ENCODE measurements at places on chromosomes 13 and 19.

- no peak for DNase-seq
Observed at GRCh38 chr19:36097036-36097435, 13.9 kb upstream of the OVOL3 start.

DNA sequence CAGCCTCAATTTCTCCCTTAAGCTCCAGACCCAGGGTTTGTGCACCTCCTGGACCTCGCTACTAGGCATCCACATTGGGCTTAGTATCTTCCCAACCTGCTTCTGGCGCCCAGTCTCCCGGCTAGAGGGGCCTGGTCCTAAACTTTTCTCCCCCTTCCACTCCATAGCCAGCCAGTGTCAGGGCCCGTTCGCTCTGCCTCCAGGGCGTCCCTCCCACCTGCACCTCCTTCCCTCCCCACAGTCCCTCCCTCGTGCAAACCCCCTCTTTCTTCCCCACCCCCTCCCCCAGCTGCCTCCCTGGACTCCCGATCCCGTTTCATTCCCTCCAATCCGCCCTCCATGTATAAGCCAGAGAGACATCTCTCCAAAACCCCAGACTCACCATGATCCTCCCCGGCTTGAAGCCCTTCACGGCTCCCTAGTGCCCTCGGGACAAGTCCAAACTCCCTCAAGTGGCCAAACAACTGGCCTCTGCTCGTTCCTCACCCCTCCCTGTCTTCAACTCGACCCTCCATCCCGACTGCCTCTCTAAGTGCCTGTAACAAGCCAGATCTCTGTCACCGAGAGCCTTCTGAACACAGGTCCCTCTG is 997 bp upstream of the SAMD4B start:
- no peak for DNase-seq

- DNase-seq: no peak
Observed at GRCh38 chr19:48346191-48346590, 17.5 kb downstream of the TMEM143 start.

DNA sequence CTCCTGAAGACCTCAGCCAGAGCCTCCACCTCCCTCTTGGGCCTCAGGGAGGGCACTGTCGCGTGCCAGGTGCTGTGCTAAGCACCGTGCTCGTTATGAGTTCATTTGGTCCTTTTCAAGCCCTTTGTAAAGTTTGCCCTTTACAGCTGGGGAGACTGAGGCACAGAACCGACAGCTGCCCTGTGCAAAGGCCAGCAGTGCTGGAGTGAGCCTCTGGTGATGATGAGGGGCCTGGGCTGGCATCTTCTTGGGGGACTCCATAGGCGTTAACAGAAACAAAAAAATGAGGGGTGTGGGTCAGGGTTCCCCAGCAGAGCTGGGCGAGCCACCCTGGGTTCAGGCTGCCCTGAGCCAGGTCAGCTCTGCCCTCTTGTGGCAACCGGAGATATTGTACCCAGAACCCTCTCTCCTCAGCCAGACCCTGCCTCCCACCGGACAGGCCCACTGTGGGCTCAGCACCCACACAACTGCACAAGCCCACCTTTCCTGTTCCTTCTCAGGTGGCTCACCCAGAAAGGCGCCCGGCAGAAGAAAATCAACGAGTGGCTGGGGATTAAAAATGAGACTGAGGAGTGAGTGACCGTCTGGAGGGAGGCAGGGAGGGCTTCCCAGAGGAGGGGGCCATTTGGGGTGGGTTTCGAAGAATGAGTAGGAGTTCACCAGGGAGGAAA is 5.5 kb upstream of the IFI30 start:
- DNase-seq: no peak

- no peak for DNase-seq
Observed at GRCh38 chr19:6286676-6287075, 6.9 kb upstream of the MLLT1 start.

GRCh38 chr13:48571126-48571913 is 38.4 kb upstream of the RCBTB2 start:
- DNase-seq: no peak

- DNase-seq: no peak
Observed at GRCh38 chr19:6521718-6522646, 8.8 kb upstream of the TNFSF9 start.

GRCh38 chr13:113788413-113789135 is 29.5 kb downstream of the TMEM255B start:
- no peak for DNase-seq

DNA sequence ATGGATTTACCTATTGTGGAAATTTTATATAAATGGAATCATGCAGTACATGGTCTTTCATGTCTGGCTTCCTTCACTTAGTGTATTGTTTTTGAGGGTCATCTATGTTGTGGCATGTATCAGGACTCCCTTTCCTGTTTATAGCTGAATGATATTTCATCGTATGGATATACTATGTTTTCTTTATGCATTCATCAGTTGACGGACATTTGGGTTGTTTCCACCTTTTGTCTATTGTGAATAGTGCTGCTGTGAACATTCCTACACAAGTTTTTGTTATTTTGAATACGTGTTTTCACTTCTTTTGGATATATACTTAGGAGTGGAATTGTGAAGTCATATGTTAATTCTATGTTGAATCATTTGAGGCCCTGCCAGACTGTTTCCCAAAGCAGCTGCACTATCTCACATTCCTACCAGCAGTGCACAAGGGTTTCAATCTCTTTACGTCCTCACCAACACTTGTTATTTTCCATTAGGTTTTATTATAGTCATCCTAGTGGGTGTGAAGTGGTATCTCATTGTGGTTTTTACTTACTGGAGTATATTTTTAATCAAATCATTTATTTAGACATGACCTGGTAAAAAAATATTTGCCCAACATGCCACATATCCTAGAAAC is 262.7 kb downstream of the DLEU7 start:
- DNase-seq: no peak

- DNase-seq: no peak
Observed at GRCh38 chr19:35468637-35469036, 20.6 kb downstream of the FFAR2 start.

DNA sequence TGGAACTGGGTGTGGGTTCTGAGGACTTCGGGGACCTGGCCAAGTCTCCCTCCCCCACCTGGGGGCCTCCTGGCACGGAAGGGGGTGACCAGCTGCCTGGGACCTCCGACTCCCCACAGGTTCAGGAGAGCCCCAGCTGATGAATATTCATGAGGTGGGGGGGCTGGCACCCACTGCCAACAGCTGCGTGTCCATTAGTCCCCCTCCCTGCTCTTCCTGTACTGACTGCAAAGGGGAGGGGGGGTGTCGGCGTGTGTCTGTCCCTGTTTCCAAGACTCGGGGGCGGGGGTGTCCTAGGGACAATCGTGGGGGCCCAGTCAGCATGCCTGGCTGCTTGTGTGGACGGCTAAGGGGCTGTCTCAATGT is 10.6 kb upstream of the NFIX start:
- DNase-seq: no peak

DNA sequence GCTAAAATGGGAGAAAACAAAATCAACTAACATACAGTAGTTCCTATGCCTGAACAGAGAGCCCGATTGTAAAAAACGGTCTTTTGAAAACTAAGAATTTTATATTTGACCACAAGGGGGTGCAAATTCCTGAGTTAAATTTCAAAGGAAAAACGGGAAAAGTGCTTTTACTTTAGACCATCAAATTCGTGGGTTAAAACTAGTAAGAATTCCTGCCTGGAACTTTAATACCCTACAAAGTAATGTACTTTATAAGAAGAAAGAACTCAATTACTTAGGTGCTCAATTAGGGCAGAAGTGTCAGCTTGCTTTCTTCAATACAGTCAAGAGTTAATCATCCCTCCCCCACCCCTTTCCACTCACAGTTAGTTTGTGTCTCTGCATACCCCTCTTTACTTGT is 69.8 kb downstream of the KCNRG start:
- no peak for DNase-seq

DNA sequence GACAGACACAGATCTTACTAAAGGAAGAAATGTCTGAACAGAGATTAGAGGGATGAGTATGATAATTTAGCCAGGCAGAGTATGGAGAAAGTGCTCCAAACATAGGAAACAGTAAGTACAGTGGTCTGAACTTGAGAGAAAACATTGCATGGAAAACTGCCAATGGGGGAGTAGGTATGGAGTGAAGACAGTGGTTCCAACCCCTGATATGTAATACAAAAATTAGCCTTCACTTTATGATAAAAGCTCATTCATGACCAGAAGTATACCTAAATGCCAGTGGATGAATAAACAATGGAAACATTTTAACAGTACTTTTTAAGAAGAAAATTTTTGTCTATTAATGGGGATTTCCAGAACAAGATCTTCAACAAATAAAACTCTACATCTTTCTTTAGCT is 334.0 kb downstream of the DIAPH3 start:
- DNase-seq: no peak

GRCh38 chr19:29439688-29440550 is 85.9 kb upstream of the VSTM2B start:
- no peak for DNase-seq

DNA sequence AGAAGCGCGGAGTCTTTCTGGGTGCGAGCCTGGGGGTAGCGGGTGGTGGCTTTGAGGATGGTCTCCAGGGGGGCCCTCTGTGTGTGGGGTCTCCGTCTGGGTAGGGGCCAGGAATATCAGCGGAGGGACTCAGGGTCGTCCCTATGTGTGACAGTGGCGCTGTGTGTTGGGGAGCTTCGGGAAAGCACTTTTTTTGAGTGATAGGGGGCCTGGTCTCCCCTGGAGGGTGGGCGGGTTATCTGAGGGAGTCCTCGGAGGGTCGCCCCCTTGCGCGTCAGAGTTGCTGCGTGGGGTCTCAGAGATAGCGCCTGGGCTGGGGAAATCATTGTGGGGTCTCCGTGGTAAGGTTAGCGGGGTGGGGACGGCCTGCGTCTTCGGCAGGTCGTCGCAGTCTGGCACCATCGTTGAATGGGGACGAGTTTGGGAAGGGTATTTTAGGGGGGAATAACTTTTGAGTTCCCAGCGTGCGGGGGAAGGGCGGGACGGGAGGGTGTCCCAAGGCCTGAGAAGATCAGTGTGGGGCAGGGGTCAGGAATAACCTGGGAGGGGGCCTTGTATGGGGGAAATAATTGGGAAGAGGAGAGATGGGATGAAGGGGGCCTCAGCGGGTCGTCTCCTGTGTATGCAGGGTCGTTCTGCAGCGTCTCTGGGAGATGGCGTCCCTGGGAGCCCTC is 857 bp downstream of the IER2 start:
- no peak for DNase-seq
